ENCODE measurements at places on chromosomes 16 and 17.

GRCh38 chr16:27230562-27231001 is 27.3 kb downstream of the KDM8 start:
- DNase-seq: no peak

DNA sequence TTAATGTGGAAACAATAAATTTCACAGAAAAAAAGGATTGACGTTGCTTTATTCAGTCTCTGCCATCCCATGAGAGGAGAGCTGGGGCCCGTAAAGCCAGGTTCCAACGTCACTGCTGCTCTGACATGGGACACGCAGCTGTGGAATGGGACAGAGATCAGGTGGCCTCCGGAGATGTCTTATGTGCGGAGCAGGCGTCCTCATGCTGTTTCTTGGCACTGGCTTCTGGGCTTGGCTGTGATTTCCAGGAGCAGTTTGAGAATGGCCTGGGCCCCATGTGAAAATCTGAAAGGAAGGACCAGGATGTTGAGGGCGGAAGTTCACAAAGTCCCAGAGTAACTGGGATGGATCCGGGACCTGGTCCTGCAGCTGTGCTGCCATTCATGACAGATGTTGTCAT is 32.4 kb downstream of the NDEL1 start:
- DNase-seq: no peak

DNA sequence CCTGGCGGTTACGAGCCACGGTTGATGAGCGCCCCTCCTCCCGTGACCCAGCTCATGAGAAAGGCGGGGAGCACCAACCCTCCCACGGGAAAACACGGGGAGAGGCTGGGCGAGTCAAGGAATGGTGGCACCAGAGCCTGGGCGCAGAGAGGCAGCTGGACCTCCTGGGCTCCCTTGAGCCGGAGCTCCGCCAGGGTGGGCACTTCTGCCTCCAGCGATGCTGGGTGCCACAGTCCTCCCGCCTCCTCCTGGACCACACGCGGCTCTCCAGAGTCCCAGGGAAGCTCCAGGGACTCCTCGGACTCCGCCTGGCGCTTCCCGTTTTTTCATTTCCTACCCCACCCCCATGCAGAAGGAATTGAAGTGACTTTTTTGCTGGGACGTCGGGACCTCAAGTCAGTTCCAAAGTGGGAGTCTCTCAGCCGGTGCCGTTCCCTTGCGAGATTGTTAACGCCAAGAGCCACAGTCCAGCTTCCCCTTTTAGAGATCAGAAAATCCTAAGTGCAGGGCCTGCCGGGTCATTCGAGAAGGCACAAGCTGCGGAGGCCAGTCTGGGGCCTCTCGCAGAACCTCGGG is 6.6 kb upstream of the CBX8 start:
- no peak for DNase-seq

DNA sequence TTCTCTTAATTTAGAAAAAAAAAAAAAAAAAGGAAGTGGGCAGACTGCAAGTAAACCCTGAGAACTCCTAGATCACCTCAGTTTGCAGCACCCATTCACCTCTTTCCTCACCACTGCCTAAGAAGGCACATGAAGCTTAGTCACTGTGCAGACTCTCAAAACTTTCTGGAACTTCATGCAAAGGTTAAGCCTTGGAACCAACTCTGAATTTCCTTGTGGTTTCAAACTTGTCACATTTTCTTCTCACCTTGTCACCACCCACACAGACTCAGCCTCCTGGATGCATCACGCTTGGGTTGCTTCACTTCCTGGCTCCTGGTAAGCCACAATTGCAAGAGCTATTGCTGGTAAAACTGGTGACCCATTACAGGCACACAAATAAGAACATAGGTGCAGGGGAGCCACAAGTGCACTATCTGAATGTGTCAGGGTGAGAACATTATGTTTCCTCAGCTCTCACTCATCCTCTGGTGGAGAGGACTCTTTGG is 15.0 kb upstream of the CPD start:
- DNase-seq: no peak
